Activated naive CD4-positive, alpha-beta T cell (primary cell): ENCODE measurements at places on chromosomes 3 and 15.

GRCh38 chr3:54378184-54378583, 255.8 kb downstream of the CACNA2D3 start:
- no peak for DNase-seq

GRCh38 chr3:15933439-15934139, 135.8 kb upstream of the ANKRD28 start:
- no peak for DNase-seq

DNA sequence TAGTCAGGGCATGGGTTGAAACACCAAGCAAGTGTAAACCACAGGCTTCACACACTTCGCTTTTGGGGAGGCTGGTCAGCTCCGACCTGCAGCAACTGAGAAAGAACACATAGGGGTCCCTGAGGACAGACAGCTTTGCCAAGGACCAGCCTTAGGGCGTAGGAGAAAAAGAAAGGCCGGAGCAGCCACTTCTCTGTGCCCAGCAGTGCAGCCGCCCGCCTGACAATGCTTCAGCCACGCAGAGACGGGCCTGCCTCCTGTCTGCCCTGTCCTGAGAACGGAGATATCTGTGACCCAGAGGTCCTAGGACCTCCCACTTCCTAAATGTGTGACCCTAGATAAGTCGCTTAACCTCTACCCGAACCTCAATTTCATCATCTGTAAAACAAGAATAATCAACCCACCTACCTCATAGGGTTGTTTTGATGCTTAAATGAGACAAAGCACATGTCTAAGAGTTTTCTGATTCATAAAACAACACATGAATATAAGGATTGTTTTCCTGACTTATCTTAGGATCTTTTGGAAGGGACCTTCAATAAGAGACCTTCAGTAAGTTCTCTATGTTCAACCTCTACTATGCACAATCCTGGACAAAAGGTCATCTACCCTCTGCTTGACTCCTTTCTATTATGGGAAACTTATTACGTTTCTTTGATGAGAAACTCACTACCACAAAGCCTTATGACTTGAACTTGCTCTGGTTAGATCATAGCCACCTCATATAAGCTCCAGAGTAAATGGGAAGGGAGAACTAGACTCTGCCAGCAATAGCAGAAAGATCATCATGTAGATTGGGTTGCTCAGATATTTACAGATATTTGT, 32.9 kb upstream of the RFTN1 start:
- no peak for DNase-seq

DNA sequence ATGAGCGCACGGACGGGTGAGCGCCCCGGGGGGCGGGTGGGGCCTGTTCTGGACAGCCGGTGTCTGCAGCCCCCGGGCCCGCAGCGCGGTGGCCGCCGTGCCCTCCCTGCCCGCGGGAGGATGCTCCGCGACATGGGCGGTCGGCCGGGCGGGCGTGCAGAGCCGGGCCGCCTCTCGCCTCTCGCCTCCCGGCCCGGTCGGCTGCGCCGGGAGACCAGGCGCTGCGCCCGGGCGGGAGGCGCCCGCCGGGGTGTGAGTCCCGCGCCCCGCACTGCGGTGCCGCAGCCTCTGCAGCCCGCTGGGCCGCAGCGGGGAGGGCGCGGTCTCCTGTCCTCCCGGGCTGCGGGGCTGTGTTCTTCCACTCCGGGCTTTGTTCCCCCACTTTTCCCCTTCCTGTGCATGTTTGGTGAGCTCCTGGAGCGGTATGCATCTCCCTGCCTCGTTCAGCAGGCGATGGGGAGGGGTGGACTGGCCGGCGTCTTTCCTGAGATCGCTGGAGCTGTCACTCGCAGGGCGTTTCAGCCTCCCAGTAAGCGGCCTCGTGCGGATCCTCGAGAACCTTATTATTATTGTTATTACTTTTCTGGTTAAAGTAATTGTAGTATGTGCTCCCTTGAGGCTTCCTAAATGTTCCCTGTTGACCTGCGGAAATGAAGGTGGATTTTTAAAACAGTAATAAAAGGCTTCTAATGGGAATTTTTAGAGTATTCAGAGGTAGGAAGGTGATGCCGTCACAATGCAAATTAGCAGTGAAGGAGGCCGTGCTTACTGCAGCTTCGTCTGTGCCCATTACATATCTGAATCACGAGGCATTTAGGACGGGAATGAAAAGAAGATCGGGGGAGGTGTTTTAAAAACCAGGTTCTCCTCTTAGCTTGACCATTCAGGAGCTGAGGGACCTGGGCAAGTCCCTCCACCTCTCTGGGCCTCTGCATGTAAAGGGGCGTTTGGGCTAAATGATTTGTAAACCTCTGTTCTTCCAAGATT, 593 bp downstream of the TMOD2 start:
- DNase-seq = no peak

- no peak for DNase-seq
These were observed 223.8 kb downstream of the OPA1 start for GRCh38 chr3:193816656-193817311.

- no peak for DNase-seq
These were observed 243.8 kb upstream of the TTC14 start for GRCh38 chr3:180358179-180358578.

- no peak for DNase-seq
These were observed 11.5 kb upstream of the TIMP4 start for GRCh38 chr3:12170207-12170606.

DNA sequence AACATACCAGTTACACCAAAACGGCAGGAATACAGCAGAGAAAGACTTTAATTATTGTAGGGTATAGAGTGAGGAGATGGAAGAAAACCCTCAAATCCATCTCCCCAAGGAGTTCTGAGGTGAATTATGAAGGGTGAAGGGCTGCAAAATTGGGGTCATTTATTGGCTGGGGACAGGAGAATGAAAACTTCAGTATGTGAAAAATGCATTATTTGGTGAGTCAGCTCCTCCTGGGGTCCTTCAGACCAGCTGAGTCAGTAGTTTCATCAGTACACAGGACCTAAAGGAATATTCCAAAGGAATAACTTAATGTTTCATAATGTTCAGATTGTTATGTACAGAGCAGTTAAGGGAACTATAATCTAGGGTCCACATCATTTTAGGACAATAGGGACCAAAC, 566.0 kb downstream of the GBE1 start:
- no peak for DNase-seq

DNA sequence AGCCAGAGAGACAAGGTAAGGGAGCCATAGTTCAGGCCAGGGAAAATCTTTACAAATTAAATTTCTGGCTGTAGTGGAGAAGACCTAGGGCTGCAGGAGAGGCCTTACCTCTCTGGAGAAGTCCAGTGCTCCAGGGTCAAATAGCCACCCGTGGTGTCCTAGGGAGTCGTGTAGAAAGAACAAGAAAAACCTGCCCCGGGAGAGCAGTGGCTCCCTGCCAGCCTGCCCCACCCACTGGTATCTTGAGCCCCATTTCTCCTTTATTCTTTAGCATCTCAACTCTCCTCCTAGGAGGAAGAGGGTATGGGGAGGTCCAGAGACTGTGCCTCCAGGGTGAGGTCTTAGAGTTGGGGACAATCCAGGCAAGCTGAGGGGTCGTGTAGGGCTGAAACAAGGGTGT, 32.1 kb upstream of the NTRK3 start:
- DNase-seq = no peak

GRCh38 chr3:116148881-116149851, 296.1 kb downstream of the LSAMP start:
- no peak for DNase-seq

- no peak for DNase-seq
These were observed 11.4 kb upstream of the CYP11A1 start for GRCh38 chr15:74378848-74379247.

GRCh38 chr3:123099331-123100192, 32.7 kb downstream of the PDIA5 start:
- no peak for DNase-seq

DNA sequence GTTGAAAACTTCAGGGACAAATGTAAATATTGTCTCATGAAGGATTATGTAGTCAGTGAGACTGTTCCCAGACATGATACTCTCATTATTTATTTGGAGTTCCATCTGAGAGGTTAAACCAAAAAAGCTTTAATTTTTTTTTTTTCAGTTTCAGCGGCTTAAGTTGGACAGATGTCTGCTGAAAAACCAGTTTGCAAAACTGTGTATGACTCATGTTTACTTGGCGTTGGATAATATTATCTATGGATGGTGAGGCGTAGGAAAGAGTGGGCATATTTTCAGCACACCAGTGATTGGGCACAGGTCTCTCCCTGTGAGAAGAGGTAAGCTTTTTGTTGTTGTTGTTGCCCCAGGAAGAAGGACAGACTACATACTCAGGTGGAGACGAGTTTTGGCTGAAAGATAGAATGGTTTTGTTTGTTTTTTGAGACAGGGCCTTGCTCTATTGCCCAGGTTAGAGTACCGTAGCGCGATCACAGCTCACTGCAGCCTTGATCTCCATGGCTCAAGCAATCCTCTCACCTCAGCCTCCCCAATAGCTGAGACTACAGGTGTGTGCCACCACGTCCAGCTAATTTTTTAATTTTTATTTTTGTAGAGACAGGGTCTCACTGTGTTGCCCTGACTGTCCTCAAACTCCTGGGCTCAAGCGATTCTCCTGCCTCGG, 16.4 kb upstream of the ANXA2 start:
- no peak for DNase-seq

DNA sequence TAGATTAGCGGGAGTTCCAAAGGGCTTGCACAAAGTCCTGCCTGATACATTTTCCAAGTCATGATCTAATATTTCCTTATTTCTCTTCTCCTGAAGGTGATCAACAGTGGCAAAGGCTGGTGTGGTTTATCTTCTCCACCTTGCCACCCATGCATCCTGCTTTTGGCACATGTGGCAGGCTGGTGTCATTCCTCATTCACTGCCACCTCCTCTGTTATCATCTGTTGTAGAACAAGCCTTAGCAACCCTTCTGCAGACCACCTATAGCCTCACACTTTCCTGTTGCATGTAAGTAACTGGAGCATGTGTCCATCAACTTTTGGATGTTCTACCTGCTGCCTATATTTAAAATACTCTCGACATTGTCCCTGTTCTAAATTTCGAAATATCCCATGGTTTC, 294.1 kb downstream of the ZBTB20 start:
- no peak for DNase-seq

DNA sequence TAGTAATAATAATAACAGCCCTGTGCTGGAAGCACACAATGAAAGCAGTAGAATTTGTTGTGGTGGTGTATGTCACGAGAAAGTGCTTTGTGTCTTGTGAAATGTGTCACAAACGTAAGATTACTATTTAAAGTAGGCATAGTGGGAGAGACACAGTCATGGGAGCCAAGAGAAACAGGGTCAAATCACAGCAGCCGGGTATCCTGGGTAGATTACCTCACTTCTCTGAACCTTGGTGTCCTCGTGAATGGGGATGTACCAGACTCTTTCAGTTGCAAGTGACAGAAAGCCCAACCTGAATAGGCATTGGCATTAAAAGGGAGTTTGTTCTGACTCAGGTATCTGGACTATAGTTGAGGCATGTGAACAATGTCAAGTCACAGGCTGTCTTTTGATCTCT, 29.1 kb upstream of the SRGAP3 start:
- no peak for DNase-seq

DNA sequence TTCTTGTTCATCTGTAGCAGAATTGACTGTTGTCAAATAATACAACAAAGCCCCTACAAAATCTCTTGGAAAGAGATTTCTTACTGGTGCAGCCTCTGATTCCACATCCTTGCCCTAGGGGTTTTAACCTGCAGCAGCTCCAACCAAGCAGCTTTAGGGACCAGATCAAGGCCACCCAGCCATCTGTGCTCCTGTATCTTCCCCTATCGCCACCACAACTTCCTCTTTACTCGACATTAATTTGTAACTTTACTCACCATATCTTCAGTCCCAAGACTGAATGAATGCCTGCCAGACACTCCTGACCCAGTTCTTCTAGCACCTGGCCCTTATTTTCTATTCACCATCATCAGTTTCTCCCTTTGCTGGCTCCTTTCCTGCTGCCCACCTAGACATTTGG, 156.6 kb upstream of the IL12A start:
- no peak for DNase-seq

DNA sequence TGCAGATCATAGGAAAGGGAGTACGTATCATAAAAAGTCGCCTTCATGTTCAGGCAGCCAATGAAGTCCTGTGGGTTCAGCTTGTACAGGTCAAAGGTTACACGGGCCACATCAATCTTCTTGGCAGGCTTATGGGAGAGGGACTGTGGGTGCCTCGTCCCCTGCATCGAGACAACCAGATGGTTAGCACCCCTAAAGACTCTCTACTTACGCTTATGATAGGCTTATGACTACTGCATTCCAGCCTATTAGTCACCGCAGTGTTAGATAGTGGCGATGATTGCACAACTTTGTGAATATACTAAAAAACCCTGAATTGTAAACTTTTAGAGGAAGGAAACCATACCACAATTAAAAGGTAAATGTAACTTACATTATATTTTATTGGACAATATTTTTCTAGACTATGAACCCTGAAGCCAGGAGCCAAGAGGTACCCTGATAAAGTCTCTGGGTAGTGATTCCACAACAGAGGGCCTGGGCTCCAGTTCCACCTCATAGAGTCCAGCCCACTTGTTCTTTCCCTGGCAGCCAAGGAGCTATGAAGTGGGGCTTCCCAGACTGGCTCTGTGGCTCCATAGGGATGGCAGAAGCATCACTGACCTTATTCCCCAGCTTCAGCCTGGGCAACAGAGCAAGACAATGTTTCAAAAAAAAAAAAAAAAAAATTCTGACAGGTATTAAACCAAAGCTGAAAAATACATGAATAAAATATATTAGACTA, 2.5 kb upstream of the FANCD2 start:
- no peak for DNase-seq

- no peak for DNase-seq
These were observed 17.8 kb downstream of the LRIG1 start for GRCh38 chr3:66483006-66483405.

DNA sequence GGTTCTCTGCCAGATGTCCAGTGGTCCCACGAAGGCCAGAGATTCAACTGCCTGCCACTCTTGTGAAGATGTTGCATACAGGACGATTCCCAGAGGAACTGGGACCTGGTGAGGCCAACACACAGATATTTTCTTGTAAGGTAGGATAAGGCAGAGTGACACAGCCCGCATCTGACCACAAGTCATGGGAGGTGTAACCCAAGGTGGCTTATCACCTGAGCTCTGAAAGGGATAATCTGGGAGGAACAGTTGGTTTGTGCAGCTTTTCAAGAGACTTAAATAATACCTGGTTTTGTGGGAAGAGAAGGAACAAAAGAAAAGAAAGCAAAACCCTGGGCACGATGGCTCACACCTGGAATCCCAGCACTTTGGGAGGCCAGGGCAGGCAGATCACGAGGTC, 39.8 kb upstream of the NR2F2 start:
- no peak for DNase-seq

GRCh38 chr15:88710027-88710715, 71.4 kb downstream of the ISG20 start:
- DNase-seq = no peak

DNA sequence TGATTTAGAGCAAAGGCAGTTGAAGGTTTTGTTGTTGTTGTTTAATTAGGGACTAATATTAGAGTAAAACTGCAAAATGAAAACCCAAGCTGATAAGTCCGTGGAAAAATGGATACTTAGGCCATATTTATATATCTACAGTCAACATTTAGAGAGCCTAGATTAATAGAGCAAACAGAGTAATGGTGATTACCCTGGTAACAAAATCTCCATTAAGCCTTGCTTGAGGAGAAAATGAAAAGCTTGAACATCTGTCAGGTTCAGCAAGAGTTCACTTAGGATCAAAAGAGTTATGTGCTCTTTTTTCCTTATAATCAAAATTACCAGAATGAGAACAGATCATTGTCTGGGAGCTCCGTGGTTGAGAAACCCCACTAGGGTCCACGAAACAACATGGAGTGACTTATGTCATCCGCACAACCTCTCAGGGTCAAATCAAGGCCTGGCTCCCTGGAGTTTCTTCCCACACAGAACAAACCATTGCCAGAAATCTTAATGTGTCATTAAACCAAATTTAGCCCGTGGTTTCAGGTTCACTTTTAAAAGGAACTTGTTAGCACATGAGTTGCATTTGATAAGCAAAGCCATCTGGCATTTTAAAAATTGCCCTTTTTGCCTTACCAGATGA, 381.2 kb downstream of the GABRB3 start:
- no peak for DNase-seq
